ENCODE measurements at places on chromosomes 2 and 18.

- no peak for DNase-seq
Measured at GRCh38 chr2:29841386-29842004, 79.9 kb downstream of the ALK start.

- no peak for DNase-seq
Measured at GRCh38 chr2:7292154-7292691, 375.0 kb downstream of the RNF144A start.

DNA sequence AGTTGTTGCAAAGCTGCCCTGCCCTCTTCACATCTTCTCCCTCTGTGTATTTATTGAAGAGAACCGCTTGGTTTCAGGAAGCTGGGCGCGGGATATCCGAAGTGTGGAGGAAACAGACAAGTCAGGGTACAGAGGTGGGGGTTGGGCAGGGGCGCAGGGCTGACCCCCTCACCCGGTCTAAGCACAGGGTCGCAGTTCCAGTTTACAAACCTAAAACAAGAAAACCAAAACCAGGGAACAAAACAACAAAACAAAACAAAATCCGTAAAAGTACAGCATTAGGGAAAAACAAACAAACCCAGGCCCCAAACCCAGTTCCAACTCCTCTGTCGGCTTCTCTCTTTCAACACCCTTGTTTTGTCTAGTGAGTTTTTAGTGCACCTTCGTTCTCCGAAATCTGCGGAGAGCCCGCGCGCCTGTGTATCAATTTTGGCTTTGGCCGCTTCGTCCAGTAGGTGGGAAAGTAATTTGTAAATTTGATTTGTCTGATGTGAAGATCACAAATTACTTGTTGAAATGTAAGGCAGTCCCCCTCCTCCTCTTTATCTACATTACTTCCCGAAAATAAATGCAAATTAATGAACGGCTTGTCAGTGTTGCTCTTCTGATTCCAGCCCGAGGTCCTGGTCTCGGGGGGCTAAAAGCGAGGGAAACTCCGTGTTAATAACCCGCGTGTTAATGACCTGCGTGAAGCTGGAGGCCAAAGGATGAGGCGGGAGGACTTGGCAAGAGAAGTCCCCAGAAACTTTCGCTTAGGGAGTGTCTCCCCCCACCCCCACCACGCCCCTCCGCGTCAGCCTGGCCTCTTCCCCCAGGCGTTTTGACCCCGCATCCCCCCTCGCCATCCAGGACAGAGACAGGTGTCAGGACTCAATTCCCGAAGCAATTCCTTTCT is 6.9 kb downstream of the OTX1 start:
- no peak for DNase-seq

DNA sequence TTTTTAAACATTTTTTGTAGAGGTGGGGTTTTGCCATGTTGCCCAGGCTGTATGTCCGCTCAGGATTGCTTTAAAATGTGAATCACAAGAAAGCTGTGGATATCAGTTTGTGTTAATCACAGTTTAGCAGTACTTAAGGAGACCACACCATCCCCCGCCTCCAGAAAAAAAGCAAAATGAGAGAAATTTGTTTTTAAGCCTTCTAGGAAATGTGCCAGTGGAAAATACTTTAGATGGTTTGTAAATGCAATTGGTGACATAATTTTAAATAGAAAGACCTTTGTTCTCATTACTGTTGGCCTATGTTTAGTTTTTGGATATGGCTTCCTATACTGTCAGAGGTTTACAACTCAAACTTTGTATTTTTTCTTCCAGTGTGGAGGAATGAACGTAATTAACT is 27.0 kb downstream of the GCA start:
- no peak for DNase-seq

- DNase-seq: no peak
Measured at GRCh38 chr2:190582736-190583506, 48.4 kb upstream of the NEMP2 start.

GRCh38 chr2:127590386-127591190 is 55.1 kb downstream of the MYO7B start:
- no peak for DNase-seq

GRCh38 chr2:69012310-69013141 is 453 bp upstream of the ANTXR1 start:
- peak; percentile 17 for DNase-seq

- DNase-seq: no peak
Measured at GRCh38 chr2:181760521-181760920, 80.2 kb upstream of the NEUROD1 start.

DNA sequence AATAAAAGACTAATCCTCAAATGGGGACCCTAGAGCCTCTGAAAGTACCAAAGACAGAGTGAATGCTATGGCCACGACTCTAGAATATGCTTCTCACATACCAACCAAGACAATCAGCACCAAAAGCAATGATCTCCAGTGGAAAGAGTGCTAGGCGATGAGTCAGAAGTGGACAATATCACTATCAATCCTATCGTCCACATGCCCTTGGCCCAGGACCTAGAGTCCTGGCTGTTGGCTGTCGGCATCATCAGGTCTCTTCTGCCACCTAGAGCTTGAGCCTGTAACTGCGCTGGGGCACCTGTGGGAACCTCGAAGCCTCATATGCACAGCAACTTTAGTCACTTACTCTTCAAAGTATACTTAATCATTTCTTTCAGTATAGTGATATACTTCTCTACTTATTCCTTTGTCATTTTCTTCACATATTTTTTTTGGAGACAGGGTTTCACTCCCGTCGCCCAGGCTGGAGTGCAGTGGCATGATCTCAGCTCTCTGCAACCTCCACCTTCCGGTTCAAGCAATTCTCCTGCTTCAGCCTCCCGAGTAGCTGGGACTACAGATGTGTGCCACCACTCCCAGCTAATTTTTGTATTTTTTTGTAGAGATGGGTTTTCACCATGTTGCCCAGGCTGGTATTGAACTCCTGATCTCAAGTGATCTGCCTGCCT is 29.7 kb downstream of the NOL10 start:
- no peak for DNase-seq

GRCh38 chr18:74817576-74817975 is 219.9 kb downstream of the ZNF407 start:
- DNase-seq: no peak

DNA sequence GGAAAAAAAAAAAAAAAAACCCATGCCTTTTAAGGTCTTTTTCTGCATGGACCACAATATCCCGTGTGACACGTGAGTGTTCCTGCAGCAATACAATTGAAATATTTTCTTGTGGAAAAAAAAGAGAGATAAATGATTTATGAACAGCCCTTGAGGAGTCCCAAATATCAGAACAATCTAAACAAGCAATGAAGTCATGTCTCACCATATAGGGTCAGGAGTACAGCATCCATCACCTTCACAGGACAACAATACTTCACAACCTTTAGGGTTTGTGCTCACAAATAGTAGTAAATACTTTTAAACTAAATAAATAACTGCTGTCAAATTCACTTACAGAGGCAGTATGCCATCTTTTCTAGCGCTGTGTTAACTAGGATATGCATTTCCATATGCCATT is 87.9 kb downstream of the ZEB2 start:
- no peak for DNase-seq

GRCh38 chr18:11500153-11501122 is 109.0 kb upstream of the SLC35G4 start:
- no peak for DNase-seq

DNA sequence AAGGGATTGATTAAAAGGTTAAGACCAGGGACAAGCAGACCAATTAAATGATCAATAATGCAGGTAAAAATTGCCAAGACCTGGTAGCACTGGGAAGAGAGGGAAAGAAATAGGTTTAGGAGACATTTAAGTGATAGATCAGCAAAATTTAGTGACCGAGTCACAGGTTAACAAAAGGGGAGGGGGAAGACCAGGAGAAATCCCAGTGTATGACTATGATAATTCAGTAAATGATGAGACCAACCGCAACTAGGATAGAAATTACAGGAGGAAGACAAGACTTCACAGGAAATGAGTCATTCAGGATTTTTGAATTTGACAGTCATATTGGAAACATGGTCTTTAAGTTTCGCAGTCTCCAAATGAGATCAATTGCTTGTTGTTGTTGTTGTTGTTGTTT is 62.9 kb downstream of the COBLL1 start:
- no peak for DNase-seq

DNA sequence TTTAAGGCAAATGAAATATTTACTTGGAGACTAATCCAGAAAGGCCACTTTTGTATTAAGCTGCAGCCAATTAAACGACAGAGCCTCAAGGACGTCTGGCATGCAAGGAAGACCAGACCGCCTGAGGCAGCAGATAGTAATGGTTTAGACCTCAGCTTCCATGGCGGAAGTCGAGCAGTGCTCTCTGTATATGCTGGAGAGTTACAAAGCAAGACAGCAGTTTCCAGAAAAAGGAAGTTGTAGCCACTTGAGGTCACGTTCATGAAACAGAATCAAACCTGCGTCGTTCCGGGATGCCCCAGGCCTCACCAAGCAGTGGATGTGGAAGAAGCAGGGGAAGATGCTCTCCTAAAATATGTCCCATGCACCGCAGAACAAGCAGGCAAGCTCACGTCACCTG is 142.0 kb downstream of the PTGR3 start:
- no peak for DNase-seq

- no peak for DNase-seq
Measured at GRCh38 chr2:10846110-10846861, 33.7 kb upstream of the PDIA6 start.

GRCh38 chr2:227000123-227000522 is 163.9 kb downstream of the COL4A4 start:
- no peak for DNase-seq

GRCh38 chr18:64330931-64331330 is 182.0 kb upstream of the LINC00305 start:
- no peak for DNase-seq

GRCh38 chr2:97900806-97901205 is 94.9 kb downstream of the TMEM131 start:
- no peak for DNase-seq

DNA sequence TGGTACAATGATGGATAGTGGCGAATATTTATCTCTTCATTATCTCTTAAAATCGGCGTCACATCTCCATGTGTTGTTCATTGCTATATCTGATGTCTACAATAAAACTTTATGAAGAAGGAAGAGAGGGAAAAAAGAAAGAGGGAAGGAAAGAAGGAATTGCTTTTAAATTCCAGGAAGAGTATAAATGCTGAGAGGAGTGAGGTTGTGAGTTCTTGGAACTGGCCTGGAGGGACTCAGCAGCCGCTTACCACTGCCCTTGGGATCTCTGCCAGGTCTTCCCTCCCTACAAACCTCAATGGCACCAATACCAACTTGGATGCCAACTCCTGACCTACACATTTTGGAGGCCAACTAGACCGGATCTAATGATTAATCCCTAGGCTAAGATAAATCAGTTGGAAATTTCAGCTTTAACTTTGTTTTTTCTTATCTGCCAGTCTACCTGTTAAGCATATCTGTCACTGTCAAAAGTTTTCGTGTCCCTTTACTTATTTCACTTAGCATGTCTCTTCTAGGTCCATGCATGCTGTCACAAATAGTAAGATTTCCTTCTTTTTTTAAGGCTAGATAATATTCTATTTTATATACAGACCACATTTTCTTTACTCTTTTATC is 9.8 kb downstream of the SCN9A start:
- no peak for DNase-seq

- DNase-seq: no peak
Measured at GRCh38 chr2:15760232-15760910, 168.7 kb downstream of the DDX1 start.

- DNase-seq: no peak
Measured at GRCh38 chr2:86621280-86621943, 2.3 kb downstream of the RNF103 start.

DNA sequence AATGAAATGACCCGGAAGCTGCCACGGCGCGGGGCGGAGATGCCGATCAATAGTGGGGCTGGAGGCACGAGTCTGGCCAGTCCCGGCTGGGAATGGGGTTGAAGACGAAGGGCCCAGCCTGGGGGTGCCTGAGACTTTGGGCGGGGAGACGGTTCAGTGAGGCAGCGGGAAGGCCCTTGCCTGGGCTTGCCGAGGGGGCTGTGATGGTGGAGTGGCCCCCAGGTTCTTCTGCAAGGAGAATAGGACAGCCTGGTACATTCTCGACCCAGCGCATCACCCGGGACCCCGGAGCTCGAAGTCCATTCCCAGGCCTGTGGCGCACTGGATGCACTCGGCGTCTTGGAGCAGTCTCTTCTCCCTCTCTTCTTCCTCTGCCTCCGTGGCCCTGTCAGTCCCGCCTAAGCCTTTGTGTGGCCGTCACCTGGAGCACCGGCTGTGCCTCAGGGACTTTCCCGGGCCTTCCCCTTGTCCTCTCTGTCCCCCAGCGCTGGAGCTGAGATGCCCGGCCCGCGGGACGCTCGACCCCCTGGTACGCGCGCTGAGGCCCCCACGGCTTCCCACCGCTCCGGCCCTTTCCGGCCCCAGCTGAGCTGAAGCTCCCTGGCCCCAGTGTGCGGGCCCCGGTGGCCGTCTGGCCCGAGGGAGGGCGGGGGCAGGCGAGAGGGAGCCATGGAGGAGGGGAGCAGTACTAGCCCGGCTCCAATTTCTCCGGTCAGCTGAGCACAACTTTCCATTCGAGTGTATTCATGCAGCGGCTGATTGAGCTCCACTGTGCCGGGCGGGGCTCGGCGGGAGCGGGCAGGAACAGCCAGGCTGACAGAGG is 8.0 kb downstream of the SIX3 start:
- no peak for DNase-seq

GRCh38 chr2:152609699-152610098 is 107.6 kb downstream of the PRPF40A start:
- DNase-seq: no peak

- no peak for DNase-seq
Measured at GRCh38 chr18:48778344-48779011, 172.3 kb downstream of the SMAD7 start.

DNA sequence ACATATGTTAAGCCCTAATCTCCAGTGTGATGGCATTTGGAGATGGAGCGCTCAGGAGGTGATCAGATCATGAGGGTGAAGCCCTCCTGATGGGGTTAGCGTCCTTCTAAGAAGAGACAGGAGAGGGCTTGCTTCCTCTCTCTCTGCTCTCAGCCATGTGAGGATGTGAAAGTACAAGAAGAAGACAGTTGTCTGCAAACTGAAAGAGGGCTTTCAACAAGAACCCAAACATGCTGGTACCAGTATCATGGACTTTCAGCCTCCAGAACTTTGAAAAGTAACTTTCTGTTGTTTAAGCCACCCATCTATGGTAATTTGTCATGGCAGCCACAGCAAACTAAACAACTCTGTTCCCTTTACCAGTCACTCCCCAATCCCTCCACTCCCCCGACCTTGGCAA is 47.4 kb downstream of the CACNB4 start:
- no peak for DNase-seq

DNA sequence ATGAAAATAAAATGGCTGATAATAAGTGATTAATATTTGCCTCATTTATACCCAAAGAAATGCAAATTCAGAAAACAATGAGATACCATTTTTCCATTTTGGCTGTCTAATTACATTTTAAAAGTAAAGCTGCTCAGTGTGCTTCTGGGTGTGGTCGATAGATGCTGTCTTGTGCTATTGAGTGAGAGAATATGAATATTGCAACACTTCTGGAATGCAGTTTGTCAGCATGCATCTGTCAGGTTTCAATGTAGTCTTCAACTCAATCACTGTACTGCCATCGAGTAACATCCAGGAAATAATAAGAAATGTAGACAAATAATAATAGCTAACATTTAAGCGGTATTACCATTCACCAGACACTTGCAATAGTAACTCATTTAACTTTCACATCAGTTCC is 3.9 kb downstream of the IL18R1 start:
- DNase-seq: no peak

GRCh38 chr18:33839452-33840211 is 261.6 kb downstream of the ASXL3 start:
- no peak for DNase-seq

All from stimulated activated CD4-positive, alpha-beta T cell treated with anti-CD3 and anti-CD28 coated beads, Interleukin-1b, Interleukin-23, amount 100 ng/mL, for 1 hour (primary cell).